ENCODE measurements at places on chromosomes 16 and 17.

DNA sequence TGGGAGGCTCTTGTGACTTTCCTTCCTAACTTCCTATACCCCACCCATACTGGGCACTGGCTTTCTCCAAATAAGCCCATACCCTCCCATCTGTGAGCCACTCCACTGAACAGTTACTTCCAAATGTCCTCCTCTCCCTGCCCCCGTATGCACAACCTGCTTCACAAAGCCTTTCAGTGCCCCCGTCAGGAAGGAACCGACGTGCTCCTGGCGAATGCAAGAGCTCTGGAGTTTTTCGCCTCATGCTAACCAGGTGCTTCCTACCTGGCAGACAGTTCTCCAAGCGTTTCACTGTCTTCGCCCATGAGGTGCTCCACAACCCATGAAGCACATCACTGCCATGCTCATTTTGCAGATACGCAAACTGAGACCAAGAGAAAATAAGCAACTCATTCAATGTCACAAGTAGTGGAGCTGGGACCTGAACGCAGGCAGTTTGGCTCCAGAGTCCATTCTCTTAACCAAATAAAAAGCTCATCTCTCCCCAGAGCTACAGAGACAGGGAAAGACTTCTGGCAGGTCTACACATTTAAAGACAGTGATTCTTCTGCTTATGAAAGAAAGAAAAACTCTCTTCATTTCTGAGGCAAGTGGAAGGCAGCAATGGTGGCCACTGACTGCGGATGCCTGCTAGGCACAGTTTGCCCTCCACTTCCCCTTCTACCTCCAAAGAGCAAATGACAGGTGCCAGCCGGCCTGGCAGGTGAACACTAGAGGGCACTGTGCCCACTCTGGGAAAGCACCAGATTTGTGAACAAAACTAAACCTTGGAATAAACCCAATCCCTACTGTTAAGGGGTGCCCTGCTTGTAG is 23.8 kb downstream of the SPHK1 start:
- DNase-seq, result peak; percentile 81

GRCh38 chr17:73519714-73520368 is 124.4 kb downstream of the SDK2 start:
- no peak for DNase-seq

DNA sequence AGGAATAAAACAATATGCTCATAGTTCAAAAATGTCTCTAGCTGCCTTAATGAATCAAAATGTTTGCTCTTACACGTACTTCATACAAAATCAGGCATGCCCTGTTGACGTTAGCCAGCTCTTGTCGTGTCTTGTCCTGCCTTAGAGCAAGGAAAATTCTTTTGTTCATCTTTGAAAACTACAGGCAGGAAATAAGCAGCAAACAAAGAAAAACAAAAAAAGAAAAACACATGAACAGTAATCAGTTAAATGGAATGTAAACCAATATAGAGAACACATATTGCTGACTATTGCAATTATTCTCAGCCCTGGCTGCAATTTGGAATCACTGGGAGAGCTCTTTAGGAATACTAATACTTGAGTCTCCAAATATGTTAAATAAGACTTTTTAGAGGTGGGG is 1.7 kb downstream of the CAPNS2 start:
- DNase-seq, result no peak

- DNase-seq, result peak; percentile 82
Observed at GRCh38 chr17:7561028-7561575, 617 bp upstream of the SENP3 start.

- no peak for DNase-seq
Observed at GRCh38 chr17:72846399-72846798, 246.1 kb downstream of the SLC39A11 start.

GRCh38 chr17:83155128-83156121 is 76.0 kb downstream of the METRNL start:
- DNase-seq, result no peak

GRCh38 chr16:77183137-77183536 is 7.9 kb upstream of the MON1B start:
- DNase-seq, result no peak

GRCh38 chr17:61131585-61131984 is 268.1 kb upstream of the TBX2 start:
- DNase-seq, result no peak

GRCh38 chr17:82528484-82529265 is 9.1 kb downstream of the FOXK2 start:
- peak; percentile 45 for DNase-seq

- peak; percentile 72 for DNase-seq
Observed at GRCh38 chr16:12819126-12820117, 15.7 kb upstream of the CPPED1 start.

DNA sequence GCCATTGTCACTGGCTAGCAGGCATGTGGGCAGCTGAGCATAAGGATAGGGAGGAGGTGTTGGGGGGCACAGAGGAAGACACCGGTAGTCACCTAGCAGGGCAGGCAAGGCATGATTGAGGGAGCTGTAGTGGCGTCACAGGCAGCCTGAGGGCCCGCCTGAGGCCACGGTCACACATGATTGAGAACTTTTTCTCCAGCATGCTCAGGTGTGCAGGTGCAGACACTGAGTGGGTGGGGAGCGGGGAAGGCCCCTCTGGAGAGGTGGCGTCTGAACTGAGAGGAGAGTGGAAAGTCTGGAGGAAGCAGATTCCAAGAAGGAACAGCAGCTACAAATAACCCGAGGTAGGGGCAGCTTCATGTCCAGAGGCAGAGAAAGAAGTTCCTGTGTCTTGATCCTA is 10.9 kb upstream of the ARMC7 start:
- DNase-seq, result no peak

- no peak for DNase-seq
Observed at GRCh38 chr16:84683691-84684591, 15.9 kb upstream of the USP10 start.

DNA sequence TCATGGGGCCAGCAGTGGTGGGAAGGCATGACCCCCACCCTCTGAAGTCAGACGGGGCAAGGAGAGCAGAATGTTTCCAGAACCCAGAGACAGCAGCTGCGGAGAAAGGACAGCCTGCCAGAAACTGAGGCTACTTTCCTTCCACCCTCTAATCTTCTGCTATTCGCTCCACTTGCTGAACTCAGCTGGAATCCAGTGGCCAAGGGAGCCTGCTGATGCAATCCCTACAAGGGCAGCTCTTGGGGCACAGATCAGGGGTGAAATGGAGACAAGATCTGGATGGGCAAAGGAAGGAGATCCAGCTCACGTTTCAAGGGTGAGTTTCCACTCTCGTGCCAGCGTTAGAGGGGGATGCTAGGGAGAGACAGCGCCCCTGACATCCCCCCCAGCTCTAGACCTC is 479.1 kb downstream of the SLC39A11 start:
- DNase-seq, result no peak

DNA sequence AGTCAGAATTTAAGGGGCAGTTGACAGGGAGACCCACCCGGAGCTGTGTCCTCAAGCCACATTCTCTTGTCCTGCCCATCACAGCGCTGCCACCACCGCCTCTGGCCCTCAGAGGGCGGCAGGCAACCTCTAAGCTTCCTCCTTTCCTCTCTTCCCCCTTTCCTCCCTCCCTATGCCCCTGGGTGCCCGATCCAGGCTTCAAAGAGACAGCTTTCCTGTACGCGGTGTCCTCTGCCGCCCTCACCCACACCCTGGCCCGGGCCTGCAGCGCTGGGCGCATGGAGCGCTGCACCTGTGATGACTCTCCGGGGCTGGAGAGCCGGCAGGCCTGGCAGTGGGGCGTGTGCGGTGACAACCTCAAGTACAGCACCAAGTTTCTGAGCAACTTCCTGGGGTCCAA is 23.5 kb downstream of the WNT9B start:
- no peak for DNase-seq

- DNase-seq, result no peak
Observed at GRCh38 chr17:8147141-8147804, 4.9 kb downstream of the PER1 start.

DNA sequence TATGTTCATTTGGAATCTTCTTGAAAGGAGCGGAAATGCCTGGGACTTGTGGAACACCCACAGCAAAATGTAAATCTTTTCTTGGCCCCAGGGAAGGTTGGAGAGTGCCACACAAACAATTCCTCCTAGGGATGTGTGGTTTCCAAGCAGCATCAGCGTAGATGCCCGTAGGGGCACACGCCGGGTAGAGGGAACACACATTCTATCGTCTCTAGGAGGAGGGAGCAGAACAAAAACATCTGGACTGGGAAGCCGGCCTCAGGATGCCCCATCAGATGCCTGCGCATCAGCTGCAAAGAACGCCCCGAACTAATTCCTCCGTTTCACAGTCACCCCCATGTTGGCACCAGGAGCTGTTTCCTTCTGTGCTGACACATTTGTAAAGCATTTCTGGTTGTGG is 357.9 kb upstream of the ZFHX3 start:
- DNase-seq, result no peak

GRCh38 chr17:40021451-40021971 is 6.3 kb downstream of the CSF3 start:
- no peak for DNase-seq

DNA sequence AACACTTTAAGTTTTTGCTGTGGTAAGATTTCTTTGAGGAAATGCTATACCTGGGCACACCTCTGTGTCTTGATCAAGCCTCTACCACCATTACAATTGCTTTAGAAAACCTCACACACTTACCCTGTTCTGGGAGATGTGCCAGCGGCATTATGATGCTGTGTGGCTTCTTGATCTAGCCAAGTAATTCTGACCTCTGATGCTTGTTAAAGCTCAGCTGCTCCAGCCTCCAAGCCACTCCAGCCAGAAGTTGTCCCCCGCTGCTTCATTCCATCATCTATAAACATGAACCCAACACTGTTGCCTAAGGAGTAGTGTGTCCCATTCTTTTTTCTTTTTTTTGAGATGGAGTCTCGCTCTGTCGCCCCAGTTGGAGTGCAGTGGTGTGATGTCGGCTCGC is 60.1 kb downstream of the CYLD start:
- no peak for DNase-seq

GRCh38 chr16:1963806-1964505 is 670 bp downstream of the RPS2 start:
- peak; percentile 41 for DNase-seq

GRCh38 chr17:17175917-17176316 is 30.2 kb downstream of the PLD6 start:
- DNase-seq, result no peak

DNA sequence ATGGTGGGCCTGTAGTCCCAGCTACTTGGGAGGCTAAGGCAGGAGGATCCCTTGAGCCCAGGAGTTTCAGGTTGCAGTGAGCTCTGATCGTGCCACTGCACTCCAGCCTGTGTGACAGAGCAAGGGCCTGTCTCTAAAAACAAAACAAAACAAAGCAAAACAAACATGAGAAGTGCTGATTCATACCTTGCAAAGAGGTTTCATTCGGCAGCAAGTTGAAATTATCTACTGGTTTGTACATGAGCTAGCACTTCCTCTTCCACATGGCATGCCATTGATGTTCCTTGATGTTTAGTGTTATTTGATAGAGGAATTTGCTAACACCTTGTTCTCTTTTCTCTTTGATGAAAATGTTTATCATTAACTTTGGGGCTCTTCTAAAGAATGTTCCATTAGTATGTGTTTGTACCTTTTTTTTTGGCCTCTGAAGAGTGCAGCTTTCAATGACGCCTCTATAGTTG is 50.6 kb downstream of the SPECC1 start:
- DNase-seq, result peak; percentile 39

DNA sequence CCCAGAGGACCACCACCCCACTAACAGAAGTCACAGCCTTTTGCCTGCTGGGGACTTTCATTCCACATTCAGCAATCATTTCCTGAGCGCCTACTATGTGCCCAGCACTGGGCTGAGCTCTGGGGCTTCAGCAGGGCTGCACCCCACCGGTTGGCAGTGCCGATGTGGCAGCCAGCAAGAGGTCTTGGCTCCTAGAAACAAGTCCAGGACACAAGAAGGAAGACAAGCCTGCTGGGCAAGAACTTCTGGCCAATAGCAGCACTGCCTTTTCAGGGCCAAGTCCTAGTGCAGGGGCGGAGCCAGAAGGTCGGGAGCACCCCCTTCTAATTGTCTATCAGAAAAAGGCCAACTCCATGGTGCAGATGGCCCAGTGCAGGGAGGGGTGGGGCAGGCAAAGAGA is 13.0 kb upstream of the HOXB9 start:
- DNase-seq, result no peak

GRCh38 chr17:46192439-46193150 is 634 bp downstream of the KANSL1 start:
- peak; percentile 69 for DNase-seq

DNA sequence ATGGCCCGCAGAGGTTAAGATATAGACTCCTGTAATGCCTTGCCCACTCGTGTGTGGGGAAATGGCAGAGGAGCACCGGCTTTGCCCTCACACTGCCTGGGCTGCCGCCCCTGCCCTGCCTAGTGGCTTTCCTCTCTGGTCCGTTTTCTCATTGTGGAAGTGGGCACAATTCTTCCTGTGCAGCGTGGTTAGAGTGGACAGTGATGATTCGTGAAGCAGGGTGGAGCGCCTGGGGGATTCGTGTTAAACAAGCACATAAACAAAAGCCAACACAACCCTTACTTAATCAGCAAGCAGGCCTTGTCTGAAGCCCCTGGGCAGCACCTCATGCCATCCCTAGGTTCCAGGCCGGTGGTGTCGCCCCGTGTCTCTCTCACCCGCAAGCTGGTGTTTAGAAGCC is 269.7 kb downstream of the SEC14L1 start:
- no peak for DNase-seq

All from hematopoietic multipotent progenitor cell treated with erythropoietin and hydrocortisone succinate and interleukin-3 and kit ligand, for 15 days (in vitro differentiated cells).